ENCODE measurements at places on chromosomes 5 and 9. TPM values are rescaled to one million over a fixed set of nuclear protein-coding genes. Genes with fewer than 3 reads are reported as not detected.

The GM2A gene
- total RNA-seq, result 26.2 TPM

The PTPN3 gene
- 3.7 TPM for total RNA-seq

DNA sequence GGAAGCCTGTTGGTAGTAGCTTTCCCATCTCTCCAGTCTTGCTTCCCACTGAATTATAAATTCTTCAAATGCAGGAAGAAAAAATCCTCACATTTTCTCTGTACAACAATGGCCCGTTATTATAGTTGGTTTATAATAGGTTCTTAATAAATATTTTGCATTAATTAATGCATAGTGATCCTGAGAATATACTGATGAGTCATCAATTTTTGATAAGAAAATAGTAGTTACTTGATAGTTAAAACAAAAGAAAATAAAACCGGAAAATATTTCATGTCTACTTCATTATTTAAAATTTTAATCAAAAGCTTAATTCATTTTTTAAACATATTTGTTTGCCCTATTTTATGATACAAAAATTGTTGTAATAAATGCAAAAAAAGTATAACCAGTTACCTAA lies 762.6 kb downstream of the BRINP1 start:
- H3K4me3 ChIP-seq, result no peak overlapping the region
- DNase-seq, result no peak
- no peaks in the 10 kb centered on the region for H3K4me1 ChIP-seq

- no peaks in the 10 kb centered on the region for H3K27me3 ChIP-seq
- H3K4me1 ChIP-seq, result peaks cover 4% of the 10 kb centered on the region
- no peak overlapping the region for H3K27ac ChIP-seq
- H3K36me3 ChIP-seq, result no peaks in the 10 kb centered on the region
Observed at GRCh38 chr9:31071606-31072286, 1312.7 kb upstream of the ACO1 start.

DNA sequence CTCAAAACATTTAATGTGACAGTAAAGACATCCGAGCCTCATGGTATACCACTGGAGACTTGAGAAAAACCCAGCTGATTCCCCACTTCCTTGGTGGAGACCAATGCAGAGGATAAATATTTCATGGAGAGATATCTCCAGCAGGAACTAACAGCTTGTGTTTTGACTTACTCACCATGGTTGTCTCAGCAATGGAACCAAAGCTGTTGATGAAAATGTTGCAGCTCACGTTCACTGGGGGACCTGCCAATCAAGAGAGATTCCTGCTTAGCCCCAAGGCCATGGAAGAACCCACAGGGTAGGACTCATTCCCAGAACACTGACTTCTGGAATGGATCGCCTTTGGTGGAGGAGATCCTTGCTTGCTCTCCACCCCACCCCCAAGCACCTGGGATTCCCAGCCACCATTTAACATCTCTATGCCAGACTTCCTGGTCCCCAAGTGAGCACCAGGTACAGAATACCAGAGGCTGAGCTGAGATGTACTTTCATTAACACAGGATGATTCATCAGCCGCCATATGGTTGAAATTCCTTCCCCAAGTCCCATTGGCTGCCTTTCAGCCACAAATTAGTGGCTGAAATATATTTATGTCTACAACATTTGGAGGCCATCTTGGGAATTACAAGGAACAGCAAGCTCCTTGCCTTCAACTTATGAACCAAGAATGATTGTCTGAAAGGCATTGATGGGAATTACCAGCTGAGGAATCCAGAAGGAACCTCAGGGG lies 37.9 kb downstream of the GLRA1 start:
- no peak overlapping the region for H3K27ac ChIP-seq
- no peak overlapping the region for H3K4me3 ChIP-seq
- DNase-seq, result no peak
- H3K36me3 ChIP-seq, result no peaks in the 10 kb centered on the region
- H3K27me3 ChIP-seq, result peaks cover 4% of the 10 kb centered on the region

The FASTKD3 gene
- total RNA-seq, result 11.1 TPM

The GABRB2 gene
- total RNA-seq, result 3.5 TPM

- DNase-seq, result no peak
- no peaks in the 10 kb centered on the region for H3K27me3 ChIP-seq
- H3K4me3 ChIP-seq, result no peak overlapping the region
- H3K36me3 ChIP-seq, result no peaks in the 10 kb centered on the region
- H3K27ac ChIP-seq, result no peak overlapping the region
- no peaks in the 10 kb centered on the region for H3K4me1 ChIP-seq
Observed at GRCh38 chr5:74895906-74896305, 29.7 kb upstream of the FAM169A start.

The INSL4 gene
- total RNA-seq, result not detected

The TAS2R1 gene
- total RNA-seq, result 0.22 TPM

DNA sequence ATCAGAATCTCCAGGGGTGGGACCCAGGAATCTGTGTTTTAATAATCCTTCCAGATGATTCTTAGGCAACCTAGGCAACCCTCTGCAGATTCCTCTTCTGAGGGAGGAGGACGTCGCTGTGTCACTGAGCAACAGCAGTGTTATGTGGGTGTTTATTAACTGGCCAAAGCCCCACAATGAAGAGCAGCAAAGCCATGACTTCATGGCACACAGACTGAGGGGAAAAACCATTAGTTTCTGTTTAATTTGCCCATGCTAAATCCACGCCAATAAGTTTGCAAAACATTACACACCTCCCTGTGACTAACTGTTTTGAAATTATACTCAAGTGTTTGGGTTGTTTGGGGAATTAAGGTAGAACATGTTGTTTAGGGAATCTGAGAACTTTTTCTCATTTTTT lies 83.7 kb upstream of the TMED7 start:
- no peak overlapping the region for H3K27ac ChIP-seq
- H3K36me3 ChIP-seq, result no peaks in the 10 kb centered on the region
- DNase-seq, result no peak
- no peaks in the 10 kb centered on the region for H3K4me1 ChIP-seq

DNA sequence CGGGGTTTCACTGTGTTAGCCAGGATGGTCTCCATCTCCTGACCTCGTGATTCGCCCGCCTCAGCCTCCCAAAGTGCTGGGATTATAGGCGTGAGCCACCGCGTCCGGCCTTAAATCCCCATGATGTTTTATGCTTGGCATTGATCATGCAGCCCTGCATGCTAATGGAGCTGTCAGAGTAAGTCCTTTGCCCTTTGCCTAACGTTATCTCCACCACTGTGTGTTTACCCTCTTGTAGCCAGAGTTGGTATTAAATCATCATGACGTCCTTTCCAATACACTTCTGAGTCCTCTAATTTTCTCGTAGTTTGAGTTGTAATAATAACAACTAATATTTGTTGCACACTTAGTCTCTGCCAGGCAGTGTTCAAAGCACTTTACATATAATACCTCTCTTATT lies 57.2 kb upstream of the ZFAND5 start:
- DNase-seq, result no peak
- H3K36me3 ChIP-seq, result no peaks in the 10 kb centered on the region
- peaks cover 2% of the 10 kb centered on the region for H3K27me3 ChIP-seq

GRCh38 chr5:76718880-76719279 lies 3.0 kb downstream of the F2R start:
- no peak overlapping the region for H3K4me3 ChIP-seq
- no peak for DNase-seq
- no peak overlapping the region for H3K27ac ChIP-seq
- peaks cover 14% of the 10 kb centered on the region for H3K4me1 ChIP-seq

- H3K27ac ChIP-seq, result no peak overlapping the region
- no peaks in the 10 kb centered on the region for H3K36me3 ChIP-seq
- no peak overlapping the region for H3K4me3 ChIP-seq
- peaks cover 5% of the 10 kb centered on the region for H3K4me1 ChIP-seq
- no peak for DNase-seq
Observed at GRCh38 chr9:118829334-118829733, 539.9 kb downstream of the BRINP1 start.

The BTNL3 gene
- not detected for total RNA-seq

GRCh38 chr9:70100362-70100761 lies 56.7 kb downstream of the MAMDC2 start:
- no peak overlapping the region for H3K27ac ChIP-seq
- H3K4me1 ChIP-seq, result no peaks in the 10 kb centered on the region
- H3K36me3 ChIP-seq, result no peaks in the 10 kb centered on the region
- H3K27me3 ChIP-seq, result peaks cover 4% of the 10 kb centered on the region
- no peak for DNase-seq

DNA sequence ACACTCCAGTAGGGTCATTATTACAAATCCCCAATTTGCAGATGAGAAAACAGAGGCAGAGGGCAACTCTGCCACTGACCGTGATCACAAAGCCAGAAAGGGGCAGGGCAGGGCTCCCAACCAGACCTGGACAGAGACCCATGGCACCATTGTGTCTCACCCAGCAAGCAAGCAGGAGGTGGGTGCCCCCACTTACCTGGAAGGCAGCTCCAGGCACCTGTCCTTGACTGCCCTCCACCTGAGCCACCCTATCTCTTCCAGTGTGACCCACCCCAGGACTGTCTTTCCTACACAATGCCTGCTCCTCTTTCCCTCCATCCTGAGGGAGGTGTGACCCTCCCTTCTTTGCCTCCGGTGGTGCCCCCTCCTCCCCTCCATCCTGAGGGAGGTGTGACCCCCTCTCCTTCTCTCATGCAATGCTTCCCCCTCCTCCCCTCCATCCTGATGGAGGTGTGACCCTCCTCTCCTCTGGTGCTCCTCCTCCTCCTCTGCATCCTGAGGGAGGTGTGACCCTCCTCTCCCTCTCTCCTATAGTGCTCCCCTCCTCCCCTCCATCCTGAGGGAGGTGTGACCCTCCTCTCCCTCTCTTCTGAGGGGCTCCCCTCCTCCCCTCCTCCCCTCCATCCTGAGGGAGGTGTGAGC lies 198.0 kb downstream of the MED10 start:
- H3K36me3 ChIP-seq, result no peaks in the 10 kb centered on the region
- no peak overlapping the region for H3K27ac ChIP-seq
- H3K4me3 ChIP-seq, result no peak overlapping the region

GRCh38 chr5:126600631-126601511 lies at the start of gene PHAX:
TSS of gene PHAX (plus strand) at chr5:126600947. CDS start at chr5:126600963, 16 bp downstream.
- peaks cover 16% of the 10 kb centered on the region for H3K36me3 ChIP-seq
- peak; percentile 71 for DNase-seq
- H3K4me3 ChIP-seq, result peak within 1 kb of the TSS; percentile 95
- peak within 1 kb of the TSS; percentile 97 for H3K27ac ChIP-seq

The GPR150 gene
- total RNA-seq, result not detected

DNA sequence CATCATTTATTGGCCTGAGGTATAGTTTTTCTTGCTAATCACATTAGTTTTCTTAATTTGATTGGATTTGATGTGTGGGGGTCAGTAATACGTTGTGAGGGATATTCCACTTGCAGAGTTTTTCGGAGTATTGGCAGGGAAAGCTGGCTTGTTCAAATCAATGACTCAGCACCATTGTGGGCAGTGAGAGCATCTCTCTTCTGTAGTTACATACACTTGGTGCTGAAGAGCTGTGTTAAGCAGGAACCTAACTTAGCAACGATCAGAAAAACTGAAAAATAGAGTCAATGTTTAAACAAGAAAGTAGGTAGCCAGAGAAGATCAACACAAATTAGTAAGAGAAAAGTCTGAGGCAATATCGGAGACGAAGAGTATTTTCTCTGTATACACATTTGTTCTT lies 344.6 kb upstream of the EDIL3 start:
- H3K27me3 ChIP-seq, result no peaks in the 10 kb centered on the region
- no peak overlapping the region for H3K27ac ChIP-seq
- H3K36me3 ChIP-seq, result no peaks in the 10 kb centered on the region
- H3K4me3 ChIP-seq, result no peak overlapping the region
- no peaks in the 10 kb centered on the region for H3K4me1 ChIP-seq

DNA sequence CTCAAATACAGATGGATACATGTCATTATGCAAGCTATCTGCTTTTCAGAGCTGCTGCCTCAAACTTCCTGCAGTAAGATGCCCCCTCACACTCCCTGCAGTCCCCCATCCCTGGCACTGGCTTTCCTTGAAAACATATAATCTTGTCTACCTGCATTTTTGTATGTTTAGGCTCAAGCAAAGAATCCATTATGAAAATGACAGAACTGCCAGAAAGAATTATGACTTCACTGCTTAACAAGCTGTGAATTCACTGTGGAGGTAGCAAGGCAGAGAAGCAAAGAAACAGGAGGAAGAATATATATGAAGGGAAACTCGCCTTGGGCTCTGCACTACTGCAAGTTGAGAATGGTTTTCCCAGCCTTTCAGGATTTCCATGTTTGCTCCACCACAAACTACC lies 39.4 kb upstream of the PPP2R2B start:
- no peak for DNase-seq
- H3K4me3 ChIP-seq, result no peak overlapping the region
- H3K36me3 ChIP-seq, result no peaks in the 10 kb centered on the region
- peaks cover 14% of the 10 kb centered on the region for H3K4me1 ChIP-seq
- no peak overlapping the region for H3K27ac ChIP-seq

- no peak overlapping the region for H3K4me3 ChIP-seq
- peaks cover 12% of the 10 kb centered on the region for H3K4me1 ChIP-seq
- peaks cover 4% of the 10 kb centered on the region for H3K27me3 ChIP-seq
- no peaks in the 10 kb centered on the region for H3K36me3 ChIP-seq
- no peak for DNase-seq
Observed at GRCh38 chr9:129379886-129380285, 201.8 kb upstream of the IER5L start.

DNA sequence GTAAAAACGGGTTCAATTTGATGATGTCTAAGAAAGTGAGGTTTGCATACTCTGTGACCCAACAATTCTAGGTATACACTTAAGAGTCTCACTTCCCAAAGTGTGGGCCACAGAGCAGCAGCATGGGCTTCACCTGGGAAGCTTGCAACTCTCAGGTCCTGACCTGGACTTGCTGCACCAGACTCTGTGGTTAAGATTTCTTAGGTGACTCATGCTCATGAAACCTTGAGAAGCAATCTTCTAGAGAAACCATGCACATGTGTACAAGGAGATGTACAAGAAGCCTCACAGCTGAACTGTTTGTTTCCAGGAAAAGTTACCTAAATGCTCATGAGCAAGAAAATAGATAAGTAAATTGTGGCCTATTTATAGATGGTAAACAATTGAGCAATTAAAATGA lies 30.0 kb downstream of the DNAJC21 start:
- peak overlapping the region; percentile 10 for H3K27ac ChIP-seq
- H3K4me3 ChIP-seq, result no peak overlapping the region
- no peaks in the 10 kb centered on the region for H3K27me3 ChIP-seq
- H3K36me3 ChIP-seq, result peaks cover 14% of the 10 kb centered on the region

The PCA3 gene
- total RNA-seq, result 0.31 TPM

- no peak overlapping the region for H3K27ac ChIP-seq
- no peaks in the 10 kb centered on the region for H3K27me3 ChIP-seq
- peaks cover 5% of the 10 kb centered on the region for H3K4me1 ChIP-seq
- no peak for DNase-seq
- H3K4me3 ChIP-seq, result no peak overlapping the region
Observed at GRCh38 chr9:95920017-95920416, 44.5 kb downstream of the ERCC6L2 start.

The ARID3C gene
- total RNA-seq, result 12.0 TPM

DNA sequence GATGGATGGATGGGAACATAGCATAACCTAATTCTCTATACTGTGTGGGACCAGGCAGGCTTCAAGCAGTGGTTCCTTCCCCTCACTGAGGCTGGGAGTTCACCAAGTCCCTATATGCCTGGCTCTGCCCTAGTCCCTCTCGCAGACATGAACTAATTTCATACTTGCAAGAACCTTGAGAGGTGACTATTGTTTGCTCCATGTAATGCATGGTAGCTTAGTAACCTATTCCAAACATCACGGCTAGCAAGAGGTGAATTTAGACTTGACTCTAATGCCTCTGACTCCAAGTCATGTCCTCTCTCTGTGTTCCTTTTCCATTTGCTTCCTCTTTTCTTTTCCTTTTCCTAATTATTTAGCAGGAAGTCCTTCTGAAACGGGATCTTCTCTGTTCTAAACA lies 25.9 kb upstream of the ERMP1 start:
- no peak overlapping the region for H3K4me3 ChIP-seq
- no peaks in the 10 kb centered on the region for H3K36me3 ChIP-seq
- H3K4me1 ChIP-seq, result peaks cover 2% of the 10 kb centered on the region
- no peak overlapping the region for H3K27ac ChIP-seq
- DNase-seq, result no peak

- no peak overlapping the region for H3K27ac ChIP-seq
- peaks cover 2% of the 10 kb centered on the region for H3K27me3 ChIP-seq
- H3K4me1 ChIP-seq, result peaks cover 3% of the 10 kb centered on the region
- H3K4me3 ChIP-seq, result no peak overlapping the region
- DNase-seq, result no peak
- H3K36me3 ChIP-seq, result no peaks in the 10 kb centered on the region
Observed at GRCh38 chr5:88736494-88736893, 146.5 kb downstream of the MEF2C start.

All from progenitor cell of endocrine pancreas (in vitro differentiated cells).